ENCODE measurements at places on chromosomes 12 and 14.

DNA sequence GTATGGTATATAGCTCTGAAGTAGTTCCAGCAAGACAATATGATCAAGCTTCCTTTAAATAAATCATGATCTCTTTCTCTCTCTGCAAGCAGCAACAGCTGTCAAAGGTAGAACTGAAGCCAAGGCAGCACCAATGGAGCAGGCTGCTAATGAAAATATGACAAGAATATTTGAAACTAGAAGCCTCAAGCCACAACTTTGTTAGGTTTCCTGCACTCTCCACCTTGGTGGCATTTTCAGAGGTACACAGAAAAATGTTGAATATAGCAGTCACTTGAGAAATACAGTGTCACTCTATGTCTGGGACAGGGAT, 43.8 kb upstream of the PSMA6 start:
- DNase-seq = no peak

DNA sequence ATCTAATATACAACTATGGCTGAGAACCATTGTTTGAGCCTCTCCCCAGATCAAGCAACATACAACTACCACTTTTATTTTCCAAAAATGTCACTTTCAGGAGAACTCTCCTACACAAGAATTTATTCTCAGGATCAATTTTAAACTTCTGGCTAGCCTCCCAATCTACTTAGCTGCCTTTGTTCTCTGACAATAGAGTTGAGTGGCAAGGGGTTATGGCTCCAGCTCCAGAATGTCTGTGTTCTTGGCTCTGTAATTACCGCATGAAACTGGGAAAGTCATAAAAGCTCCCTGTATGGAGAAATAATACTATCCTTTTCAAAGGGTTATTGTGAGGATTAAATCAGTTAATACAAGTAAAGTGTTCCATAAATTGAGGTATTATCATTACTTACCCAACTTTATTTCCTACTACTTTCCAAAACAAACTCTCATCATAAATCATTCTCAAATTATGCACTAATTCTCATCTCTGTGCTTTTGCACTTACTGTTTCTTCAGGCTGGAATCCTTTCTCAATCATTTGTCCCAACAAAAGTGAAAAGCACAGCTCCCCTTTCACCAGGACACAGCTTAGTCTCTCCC, 121.9 kb downstream of the GARIN6 start:
- DNase-seq = no peak

DNA sequence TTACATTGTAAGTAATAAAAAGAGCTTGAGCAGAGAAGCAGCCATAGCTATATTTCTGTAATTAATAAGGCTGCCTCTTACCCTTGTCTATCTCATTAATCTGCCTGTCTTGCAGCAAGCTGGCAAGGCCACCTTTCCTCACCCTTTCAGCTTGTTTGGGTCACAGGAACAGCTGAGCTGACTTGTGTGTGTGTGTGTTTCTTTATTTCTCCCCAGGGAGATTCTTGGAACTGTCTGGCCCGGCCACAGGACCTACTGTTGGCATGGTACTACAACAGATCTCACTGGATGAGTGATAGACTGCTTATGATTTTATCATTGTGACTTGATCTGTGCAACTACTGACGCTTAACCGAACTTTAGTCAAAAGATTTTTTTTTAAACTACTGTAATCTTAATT, 213.7 kb downstream of the SLC2A13 start:
- DNase-seq = no peak

DNA sequence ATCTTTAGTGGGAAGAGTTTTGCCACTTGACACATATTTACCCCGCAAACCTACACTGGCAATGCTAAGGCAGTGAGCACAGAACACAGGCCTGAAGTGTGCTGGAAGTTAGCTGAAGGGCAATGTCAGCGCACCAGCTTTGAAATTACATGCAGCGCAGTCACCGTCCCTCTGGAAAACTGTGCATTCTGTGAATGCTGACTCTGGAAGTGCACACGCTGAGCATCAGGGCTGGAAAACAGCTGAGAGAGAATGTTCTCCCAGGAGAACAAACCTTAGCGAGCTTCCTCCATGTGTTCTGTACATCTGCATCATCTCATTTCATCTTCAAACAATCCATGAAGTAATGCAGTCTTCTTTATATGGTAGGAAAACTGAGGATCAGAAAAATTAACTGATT, 448.2 kb downstream of the NRXN3 start:
- no peak for DNase-seq

DNA sequence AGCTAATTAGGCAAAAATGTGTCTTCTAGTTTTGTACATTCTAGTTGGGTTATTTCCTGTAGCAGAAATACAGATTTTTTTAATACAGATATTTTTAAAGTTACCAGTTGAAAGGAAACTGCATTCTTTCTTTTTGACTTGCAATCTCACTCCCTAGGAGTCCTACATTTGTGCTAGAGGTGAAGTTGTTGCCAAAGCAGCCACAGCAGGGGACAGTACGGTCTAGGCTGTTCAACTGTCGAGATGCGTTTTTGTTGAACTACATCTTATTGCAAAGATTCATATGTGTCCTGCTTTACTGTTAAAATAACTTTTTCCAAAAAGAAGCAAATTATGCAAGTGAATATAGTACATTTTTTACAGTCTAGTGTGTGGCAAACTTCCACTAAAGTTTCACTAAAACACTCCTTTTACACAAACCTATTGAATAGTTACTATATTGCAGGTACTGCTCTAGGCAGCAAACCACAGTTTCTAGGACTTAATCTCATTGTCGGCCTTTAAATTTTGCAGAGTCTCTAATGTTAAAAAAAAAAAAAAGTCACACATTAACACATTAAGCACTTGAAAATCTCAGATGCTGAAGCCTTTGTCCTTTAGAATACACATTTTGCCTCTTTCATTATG, 30.2 kb upstream of the SRGAP1 start:
- no peak for DNase-seq

DNA sequence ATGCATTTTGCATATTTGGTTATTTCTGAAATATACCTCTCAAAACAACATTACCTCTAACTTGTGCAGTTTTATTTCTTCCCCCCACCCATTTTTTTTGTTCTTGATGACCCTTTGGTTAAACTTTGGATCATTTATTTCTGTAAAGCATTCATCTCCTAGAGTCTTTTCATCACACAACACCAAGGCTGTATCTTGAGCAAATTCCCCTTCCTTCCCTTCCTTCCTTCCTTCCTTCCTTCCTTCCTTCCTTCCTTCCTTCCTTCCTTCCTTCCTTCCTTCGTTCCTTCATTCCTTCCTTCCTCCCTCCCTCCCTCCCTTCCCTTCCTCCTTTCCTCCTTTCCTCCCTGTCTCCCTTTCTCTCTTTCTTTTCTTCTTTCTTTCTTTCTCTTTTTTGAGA, 43.8 kb upstream of the PPP1R12A start:
- no peak for DNase-seq

GRCh38 chr12:119665164-119665929, 2.6 kb upstream of the PRKAB1 start:
- no peak for DNase-seq

- peak; percentile 5 for DNase-seq
Observed at GRCh38 chr14:78836777-78837176, 666.6 kb downstream of the NRXN3 start.

GRCh38 chr12:65586796-65587195, 237.5 kb upstream of the HMGA2 start:
- DNase-seq = no peak
